ENCODE measurements at places on chromosomes 13 and 19.

- DNase-seq = no peak
Observed at GRCh38 chr19:51480590-51480989, 2.3 kb downstream of the CEACAM18 start.

DNA sequence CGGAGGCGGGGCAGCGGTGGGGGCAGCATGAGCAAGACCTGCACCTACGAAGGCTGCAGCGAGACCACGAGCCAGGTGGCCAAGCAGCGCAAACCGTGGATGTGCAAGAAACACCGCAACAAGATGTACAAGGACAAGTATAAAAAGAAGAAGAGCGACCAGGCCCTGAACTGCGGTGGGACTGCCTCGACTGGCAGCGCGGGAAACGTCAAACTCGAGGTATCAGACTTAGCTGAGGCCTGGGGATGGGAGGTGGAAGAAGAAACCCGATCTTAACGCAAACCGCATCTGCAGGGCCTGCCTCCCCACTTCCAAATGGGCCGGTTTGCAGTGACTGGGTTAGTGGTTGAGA lies 693 bp downstream of the RFXAP start:
- peak; percentile 40 for DNase-seq

GRCh38 chr13:20860844-20861243 lies 41.7 kb downstream of the XPO4 start:
- DNase-seq = no peak

GRCh38 chr13:37863708-37864107 lies 5.9 kb downstream of the TRPC4 start:
- no peak for DNase-seq

- no peak for DNase-seq
Observed at GRCh38 chr13:51019026-51019425, 92.0 kb downstream of the C13orf42 start.

DNA sequence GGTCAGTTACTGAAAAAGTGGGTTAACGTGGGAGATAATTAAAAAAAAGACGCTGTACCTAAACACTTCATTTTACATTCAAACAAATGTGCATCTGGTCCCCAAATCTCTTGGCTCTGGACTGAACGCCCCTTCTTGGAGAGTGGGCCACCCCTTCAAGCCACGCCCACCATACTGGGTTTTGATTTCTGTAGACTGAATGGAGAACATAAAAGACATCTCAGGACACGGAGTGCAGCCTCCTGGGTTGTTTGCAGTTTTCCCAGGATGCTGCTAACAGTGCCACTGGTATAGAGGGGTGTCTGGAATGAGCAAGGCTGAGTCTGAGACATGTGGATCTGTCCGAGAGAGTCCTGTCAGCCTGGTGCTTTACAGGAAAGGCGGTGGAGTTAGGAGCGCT lies 10.6 kb downstream of the TFDP1 start:
- DNase-seq = no peak

- DNase-seq = no peak
Observed at GRCh38 chr13:110268061-110268460, 38.9 kb downstream of the COL4A1 start.

GRCh38 chr19:595326-596262 lies 5.9 kb downstream of the HCN2 start:
- DNase-seq = no peak

DNA sequence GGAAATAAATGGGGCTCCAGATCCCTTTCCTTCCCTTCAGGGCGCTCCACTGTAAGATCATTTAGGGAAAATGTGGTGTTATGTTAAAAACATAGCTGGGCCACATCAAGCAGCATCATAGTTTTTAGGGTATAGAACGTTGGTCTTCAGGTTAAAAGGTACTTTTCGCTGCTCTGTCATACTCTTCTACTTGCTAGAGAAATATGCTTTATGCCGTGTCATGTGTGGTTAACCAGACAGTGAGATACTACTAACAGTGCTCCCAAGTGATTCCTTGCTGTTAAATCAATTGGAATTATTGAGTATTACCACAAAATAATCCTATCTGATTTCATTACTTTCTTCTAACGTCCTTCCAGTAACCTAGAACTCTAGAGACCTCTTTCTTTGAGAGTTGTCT lies 1.1 kb upstream of the NDFIP2 start:
- DNase-seq = no peak

GRCh38 chr19:9608912-9609311 lies 12.1 kb downstream of the ZNF561 start:
- no peak for DNase-seq

Data from CD4-positive, alpha-beta memory T cell (primary cell).